ENCODE measurements at places on chromosomes 5 and 9.

DNA sequence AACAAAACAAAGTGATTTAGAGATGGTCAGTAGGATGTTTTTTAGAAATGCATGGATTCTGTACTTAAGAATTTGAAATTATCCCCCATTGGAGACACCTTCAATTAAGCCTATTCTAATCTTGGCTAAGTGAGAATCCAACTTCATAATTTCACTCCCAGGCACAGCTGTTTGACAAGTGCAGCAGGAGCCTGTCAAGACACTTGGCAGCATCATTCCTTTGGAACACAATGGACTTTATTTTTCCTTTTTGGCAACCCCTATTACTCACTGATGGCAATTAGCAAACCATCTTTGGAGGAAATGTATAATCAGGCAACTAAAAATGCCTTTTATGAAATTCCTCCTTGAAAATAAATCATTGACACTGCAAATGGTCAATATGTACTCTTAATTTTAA is 194.7 kb downstream of the GLIS3 start:
- DNase-seq = no peak

GRCh38 chr5:16492398-16493140 is 27.0 kb upstream of the ZNF622 start:
- DNase-seq = no peak

- DNase-seq = no peak
Measured at GRCh38 chr9:79129865-79130480, 441.8 kb upstream of the TLE4 start.

GRCh38 chr9:108919517-108919916 is 14.4 kb downstream of the ELP1 start:
- DNase-seq = no peak

DNA sequence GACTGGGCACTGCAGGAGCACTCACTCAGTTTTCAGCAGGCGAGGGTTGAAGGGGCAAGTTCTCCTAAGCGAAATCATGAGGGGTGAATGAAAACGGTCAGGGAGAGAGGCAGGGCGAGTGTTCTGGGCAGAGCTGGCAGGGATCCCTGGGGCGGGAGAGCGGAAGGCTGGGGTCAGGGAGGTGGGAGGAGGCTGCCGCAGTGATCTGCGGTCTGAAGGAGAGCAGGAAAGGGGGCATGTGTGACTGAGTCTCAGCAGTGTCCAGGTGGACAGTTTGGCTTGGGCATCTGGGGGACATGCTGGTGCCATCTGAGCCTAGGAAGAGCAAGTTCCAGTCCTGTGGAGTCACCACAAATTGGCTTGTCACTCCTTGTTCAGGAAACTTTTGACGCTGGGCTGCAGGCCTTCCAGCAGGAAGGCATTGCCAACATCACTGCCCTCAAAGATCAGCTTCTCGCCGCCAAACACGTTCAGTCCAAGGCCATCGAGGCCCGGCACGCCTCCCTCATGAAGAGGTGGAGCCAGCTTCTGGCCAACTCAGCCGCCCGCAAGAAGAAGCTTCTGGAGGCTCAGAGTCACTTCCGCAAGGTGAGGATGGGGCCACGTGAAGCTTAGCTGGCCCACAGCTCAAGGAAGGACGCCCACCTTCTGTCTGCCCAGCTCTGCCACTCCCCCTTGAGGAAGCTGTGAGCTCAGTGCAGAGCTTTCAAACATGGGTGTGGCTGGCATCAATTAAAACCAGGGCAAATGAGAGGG is 31.1 kb downstream of the DYNC2I2 start:
- no peak for DNase-seq

DNA sequence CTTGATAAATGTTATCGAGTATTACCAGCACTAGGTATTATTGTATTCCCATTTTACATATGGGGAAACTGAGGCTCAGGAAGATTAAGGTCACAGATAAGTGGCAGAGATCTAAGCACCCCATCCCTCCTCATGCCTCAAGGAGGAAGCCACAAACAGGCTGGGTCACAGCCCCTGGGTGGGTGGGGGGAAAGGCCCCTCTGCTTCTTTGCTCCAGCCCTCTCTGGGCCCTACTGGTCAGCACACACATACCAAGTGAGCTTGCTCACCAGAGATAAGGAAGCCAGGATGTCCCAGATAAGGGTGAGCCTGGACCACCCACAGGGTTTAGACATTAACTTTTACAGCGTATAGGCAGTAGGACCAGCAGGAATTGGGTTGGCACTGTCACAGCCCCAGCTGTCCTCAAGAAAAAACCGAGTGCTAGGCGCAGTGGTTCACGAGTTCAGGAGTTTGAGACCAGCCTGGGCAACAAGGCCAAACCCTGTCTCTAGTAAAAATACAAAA is 45.3 kb downstream of the STK10 start:
- no peak for DNase-seq

DNA sequence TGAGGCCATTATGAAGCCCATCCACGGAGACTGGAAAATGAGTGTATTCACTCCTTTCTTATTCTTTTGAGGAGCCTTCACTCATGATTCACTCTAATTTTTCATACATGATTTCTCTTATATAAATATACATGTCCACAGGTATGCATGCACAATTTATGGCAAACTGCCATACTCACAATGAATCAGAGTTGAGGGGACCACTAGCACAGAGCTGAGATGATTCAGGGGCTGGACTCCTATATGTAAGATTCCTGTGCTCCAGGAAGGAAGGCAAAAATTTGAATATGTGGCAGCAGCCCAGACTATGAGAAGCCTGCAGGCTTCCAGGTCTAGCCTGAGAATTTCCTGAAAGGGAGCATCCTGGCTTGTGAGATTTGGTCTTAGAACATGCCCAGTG is 484.6 kb downstream of the PRELID2 start:
- no peak for DNase-seq

GRCh38 chr5:133599600-133599999 is 12.7 kb downstream of the FSTL4 start:
- no peak for DNase-seq

DNA sequence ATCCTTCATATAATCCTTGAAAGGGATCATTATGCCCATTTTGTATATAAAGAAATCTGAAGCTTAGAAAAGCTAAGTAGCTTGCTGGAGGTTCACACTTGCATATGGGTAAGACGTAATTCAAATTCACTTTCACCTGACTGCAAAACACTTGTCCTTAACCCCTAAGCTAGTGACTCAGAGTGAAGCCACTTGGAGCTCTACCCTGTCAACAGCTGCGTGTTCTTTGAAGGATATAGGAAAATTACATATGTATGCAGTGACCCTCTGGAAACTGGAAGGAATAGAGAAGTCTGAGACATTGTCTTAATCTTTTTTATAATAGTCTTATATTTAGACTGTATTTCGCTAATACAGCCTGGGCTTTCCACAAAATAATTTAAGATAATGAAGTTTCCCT is 80.0 kb upstream of the STK32A start:
- DNase-seq = no peak

- DNase-seq = no peak
Measured at GRCh38 chr5:137072361-137073115, 426.6 kb downstream of the SPOCK1 start.

GRCh38 chr5:85651731-85652130 is 966.0 kb upstream of the COX7C start:
- DNase-seq = no peak

DNA sequence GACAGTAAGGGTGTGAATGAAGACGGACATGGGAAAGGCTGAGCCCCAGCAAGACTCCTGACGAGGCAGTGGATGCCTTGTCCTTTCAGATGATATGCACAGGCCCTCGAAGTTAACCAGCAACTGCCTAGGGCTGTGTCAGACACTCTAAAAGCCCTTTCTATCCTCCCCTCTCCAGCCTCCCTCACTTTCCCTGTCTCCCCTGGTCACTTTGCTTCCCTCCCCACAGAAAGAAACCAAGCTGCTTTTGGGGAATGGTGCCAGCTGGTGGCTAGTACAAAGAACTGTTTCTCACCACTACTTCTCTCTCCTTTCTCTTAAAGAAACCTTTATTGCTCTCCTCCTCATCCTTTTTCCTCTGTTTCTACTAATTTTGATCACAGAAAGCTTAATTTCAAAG is 21.4 kb downstream of the LHFPL2 start:
- no peak for DNase-seq

GRCh38 chr5:160033546-160034252 is 24.8 kb downstream of the TTC1 start:
- DNase-seq = no peak

- no peak for DNase-seq
Measured at GRCh38 chr9:81979196-81979595, 9.4 kb upstream of the SPATA31D1 start.

DNA sequence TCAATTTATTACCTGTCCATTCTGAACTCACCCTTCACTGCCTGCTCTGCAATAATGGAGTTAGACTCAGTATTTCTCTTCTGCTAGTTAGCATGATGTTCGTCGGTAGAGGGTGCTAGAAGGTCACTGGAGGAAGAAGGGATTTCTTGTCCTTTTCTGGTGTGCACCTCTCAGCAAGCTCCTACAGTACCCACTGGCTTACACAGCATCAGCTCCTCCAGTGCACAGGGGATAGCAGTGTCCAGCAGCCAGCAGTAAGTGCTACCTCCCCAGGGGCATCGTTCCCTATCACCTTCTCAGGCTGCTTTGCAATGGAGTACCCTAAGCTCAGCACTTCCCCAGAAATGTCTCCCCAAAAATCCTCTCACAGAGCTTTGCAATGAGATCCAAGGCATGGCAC is 45.9 kb upstream of the APC start:
- no peak for DNase-seq

GRCh38 chr5:163248333-163248732 is 189.1 kb upstream of the CCNG1 start:
- DNase-seq = no peak

- DNase-seq = no peak
Measured at GRCh38 chr9:35051069-35051967, 21.1 kb downstream of the VCP start.

- DNase-seq = no peak
Measured at GRCh38 chr5:107771926-107772325, 101.2 kb upstream of the EFNA5 start.

All from activated T-helper 1 cell treated with anti-CD3 and anti-CD28 coated beads, Interleukin-2, amount 50 U/mL, for 16 hours (primary cell).